Activated CD4-positive, alpha-beta T cell treated with anti-CD3 and anti-CD28 coated beads, Interleukin-2, amount 50 U/mL, for 16 hours (primary cell): ENCODE measurements at places on chromosomes 1 and 21.
A peak's percentile ranks its signal among the peaks of the same experiment; 100 is the strongest.

DNA sequence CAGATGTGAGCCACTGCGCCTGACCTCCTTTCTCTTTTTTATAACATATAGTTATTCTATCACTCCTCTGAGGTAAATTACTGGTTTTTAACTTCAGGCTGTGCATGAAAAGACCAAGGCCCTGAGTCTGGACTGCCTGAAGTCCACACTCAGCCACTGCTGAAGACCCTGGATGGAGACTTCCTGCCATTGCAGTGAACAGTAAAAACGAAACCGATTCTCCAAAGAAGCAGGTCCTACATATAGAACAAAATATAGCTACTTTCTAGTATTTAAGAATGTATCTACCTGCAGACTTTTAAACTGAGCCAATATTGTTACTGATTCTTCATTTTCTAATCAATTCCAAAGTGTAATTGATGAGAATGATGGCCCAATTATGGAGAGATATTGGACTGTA, 232.8 kb downstream of the CHRM3 start:
- no peak for DNase-seq

DNA sequence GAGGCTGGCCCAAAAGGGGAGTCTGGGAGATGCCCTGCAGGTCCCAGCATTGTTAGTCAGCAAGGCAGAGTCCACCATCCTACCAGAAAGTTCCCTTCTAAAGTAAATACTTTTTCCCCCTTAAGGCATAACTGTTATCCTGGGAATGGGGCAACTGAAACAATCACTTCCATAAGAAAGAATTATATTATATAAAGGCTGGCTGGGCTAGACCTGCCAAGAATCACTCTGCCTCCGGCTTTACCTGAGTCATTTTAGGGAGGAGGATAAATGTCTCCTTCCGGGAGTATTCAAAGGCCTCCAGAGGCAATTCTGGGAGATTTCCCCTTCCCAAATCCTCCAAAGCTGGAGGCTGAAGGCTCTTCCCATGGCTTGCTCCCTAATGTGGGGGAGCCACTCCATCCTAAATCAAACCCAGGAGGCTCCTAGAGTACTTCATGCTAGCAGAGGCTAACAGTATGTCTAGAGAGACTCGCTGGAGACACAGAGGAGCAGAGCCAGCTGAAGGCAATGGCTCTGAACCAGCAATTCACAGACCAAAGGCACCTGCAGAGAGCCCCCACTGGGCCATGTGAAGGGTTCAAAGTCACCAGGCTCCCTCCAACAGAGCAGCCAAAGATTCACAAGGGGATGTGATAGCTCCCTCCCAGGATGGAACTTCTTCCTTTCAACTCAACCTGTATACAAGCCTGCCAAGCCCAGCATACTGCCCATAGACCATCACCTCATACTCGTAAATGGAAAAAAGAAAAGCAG, 116.0 kb downstream of the ASTN1 start:
- no peak for DNase-seq

DNA sequence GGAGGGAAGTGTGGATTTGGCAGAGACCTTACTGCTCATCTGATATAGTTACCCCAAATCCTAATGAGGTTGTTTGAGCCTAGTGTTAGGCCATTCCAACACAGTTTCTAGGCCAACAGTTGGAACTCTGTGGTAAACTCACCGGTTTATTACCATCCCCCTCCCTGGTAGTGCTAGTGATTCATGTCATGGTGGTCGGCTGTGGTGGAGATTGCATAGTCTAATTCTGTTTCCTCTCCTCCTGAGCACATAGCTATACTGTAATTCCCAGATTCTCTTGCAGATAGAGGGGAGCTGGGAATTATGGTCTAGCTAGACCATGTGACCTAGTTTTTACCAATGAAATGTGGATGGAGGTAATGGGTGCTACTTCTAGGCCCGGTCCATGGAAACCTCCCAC, 123.7 kb upstream of the KIF26B start:
- DNase-seq: no peak

GRCh38 chr1:56630786-56631185, 14.3 kb upstream of the PRKAA2 start:
- no peak for DNase-seq

DNA sequence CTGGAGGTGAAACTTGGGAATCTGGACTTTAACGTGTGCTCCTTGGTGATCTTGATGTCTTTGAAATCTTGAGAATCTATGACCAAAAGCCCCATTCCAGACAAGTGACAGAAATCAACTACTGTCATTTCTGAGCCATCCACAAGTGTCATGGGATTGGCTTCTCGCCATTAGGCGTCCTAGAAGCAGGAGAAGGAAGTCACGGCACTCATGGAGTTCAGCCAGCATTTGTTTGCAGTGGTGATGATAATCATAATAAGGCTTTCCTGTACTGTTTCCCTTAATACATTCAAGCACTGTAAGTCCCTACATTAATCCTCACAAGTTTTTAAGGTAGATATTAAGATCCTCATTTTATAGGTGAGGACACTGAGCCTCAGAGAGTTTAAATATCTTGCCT, 11.9 kb downstream of the F5 start:
- no peak for DNase-seq

GRCh38 chr1:154324669-154325582, at the start of gene ATP8B2:
ATP8B2 (plus strand) TSS chr1:154325525; CDS start chr1:154328142, 2,617 bp downstream.
- peak; percentile 88 for DNase-seq

- DNase-seq: no peak
Measured at GRCh38 chr1:99603699-99604560, 42.0 kb upstream of the PALMD start.

- no peak for DNase-seq
Measured at GRCh38 chr1:105102371-105102770, 1352.7 kb downstream of the AMY1C start.

GRCh38 chr21:31752967-31753366, 21.0 kb upstream of the SCAF4 start:
- no peak for DNase-seq

- no peak for DNase-seq
Measured at GRCh38 chr1:231665726-231666125, 39.1 kb downstream of the DISC1 start.

GRCh38 chr1:116682641-116683221, 15.2 kb upstream of the IGSF3 start:
- DNase-seq: no peak

- DNase-seq: no peak
Measured at GRCh38 chr1:182802006-182802803, 12.6 kb downstream of the NPL start.

GRCh38 chr1:15245593-15246360, 1.2 kb upstream of the FHAD1 start:
- DNase-seq: no peak

DNA sequence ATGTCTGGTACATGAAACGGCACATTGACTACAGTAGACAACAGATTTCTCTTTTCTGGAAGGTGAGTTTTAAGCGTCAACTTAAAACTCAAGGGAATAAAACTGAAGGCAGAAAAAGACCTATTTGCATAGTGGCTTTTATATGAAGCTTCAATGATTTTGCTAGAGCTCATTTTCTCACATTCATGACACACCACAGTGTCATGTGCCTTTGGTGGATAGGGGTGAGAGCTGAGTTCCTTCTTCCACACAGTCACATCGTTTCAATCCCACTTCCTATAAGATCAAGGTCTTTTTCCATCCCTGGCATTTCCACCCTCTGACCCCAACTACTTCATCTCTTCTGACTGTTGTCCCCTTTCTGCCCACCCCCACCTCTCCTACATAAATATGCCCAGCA, 31.0 kb downstream of the IL12RB2 start:
- peak; percentile 35 for DNase-seq

GRCh38 chr1:229597877-229598276, 28.0 kb downstream of the TAF5L start:
- DNase-seq: no peak

DNA sequence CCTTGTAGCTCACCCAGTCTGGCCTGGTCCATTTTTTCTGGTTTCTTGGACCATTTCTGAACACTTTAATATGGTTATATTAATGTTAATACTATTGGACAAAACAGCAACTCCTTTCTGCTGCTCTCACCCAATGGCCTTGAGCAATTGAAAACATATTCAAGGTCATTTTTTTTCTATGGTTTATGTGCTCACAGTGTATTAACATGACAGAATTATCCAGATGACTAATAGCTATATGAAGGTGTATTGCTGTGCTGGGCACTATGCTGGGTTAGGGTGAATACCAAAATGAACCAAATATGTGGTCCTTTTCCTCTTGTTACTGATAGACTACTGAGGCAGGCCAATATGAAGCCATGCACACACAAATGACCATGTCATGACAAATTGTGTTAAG, 591.6 kb upstream of the PLXNA2 start:
- no peak for DNase-seq

DNA sequence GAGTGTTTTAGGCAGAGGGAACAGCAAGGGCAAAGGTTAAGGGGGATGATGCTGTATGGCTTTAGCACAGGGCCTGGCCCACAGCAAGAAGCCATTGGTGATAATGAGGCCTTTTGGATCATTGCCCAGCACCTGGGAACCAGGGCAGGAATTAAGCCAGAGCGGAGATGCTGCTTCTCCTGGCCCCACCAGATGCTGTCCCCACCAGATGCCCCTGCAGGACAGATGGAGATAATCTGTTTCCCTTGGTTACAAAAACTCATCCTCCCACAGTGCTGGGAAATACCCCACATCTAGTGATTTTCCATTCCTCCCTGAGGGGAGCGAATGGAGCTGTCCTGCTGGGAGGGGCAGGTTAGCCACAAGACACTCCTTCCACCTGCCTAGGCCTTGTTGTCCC, 18.8 kb downstream of the OPRD1 start:
- DNase-seq: no peak

GRCh38 chr21:31484219-31484618, 140.2 kb upstream of the TIAM1 start:
- no peak for DNase-seq

DNA sequence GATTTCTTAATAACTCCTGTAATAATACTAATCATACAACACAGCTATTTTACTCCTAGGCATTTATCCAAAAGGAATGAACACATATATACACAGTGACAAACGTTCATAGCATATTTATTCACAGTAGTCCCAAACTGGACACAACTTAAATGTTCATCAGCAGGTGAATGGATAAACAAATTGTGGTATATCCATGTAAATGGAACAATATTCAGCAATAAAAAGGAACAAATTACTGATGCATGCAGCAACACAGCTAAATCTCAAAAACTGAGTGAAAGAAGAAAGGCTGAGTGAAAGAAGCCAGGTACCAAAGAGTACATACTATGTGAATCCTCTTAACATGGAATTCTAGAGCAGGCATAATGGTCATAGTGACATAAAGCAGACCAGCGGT, 242.7 kb upstream of the USP24 start:
- no peak for DNase-seq

- no peak for DNase-seq
Measured at GRCh38 chr1:87942165-87942564, 613.5 kb downstream of the LMO4 start.

DNA sequence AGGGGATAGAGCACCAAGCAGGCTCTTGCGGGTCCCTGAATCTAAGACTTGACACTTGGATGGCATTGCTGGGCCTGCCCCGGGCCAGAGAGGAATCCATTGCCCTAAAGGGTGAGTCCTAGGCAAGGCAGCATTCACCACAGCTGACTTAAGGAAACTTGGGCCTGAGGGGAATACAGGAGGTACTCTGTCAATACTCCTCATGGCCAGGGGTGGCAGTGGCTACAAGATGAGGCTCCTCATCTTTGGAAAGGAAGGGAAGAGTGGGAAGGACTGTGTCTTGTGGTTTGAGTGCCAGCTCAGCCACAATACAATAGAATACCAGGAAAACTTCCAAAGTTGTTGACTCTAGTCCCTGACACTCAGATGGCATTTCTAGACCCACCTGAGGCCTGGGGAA, 5.1 kb downstream of the KRTAP22-1 start:
- no peak for DNase-seq

- DNase-seq: no peak
Measured at GRCh38 chr21:45142469-45143308, 68.3 kb downstream of the ADARB1 start.

DNA sequence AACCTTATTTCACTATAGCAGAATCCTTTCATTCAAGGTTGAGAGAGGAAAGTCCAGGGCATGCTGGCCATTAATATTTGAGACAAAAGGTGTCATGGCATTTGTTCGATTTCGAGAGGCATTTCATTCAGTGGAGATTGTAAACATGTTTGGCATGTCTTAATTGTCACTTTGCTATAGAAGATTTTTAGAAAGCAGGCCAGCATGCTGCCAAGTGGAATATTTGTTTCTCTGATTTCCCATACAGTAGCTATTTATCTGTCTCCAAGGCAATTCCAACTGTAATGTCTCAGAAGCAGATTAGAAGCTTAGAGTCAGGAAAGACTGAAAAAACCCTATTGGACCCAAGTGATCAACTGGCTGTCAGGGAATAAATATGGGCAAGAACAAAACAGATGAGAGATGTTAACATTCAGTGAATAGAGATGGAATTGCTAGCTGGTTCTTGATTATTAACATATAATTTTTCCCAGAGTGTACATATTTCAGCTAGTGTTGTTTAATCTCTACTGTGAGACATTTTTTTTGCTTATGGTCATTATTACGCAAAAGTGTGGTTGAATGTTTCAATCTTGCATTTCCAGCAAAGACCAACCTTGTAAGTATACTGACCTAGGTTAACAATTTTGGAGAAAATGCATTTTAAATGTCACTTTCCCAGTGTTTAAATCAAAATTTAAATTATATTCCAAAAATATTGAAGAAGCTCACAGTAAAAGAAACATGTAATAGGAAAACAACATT, 174.6 kb downstream of the KCNK2 start:
- DNase-seq: no peak

DNA sequence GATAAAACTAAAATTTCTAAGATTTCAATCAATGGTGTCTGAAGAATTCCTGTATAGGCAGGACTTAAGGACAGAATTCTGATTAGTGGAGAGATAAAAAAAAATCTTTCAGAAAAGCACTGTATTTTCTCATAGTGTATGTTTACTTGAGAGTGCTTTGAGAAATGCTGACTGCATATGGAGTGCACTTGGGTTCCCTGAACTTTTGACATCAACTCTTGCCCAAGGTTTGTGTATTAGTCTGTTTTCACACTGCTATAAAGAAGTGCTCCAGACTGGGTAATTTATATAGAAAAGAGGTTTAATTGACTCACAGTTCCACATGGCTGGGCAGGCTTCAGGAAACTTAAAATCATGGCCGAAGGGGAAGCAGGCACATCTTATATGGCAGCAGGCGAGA, 275.0 kb downstream of the LRRC40 start:
- no peak for DNase-seq

DNA sequence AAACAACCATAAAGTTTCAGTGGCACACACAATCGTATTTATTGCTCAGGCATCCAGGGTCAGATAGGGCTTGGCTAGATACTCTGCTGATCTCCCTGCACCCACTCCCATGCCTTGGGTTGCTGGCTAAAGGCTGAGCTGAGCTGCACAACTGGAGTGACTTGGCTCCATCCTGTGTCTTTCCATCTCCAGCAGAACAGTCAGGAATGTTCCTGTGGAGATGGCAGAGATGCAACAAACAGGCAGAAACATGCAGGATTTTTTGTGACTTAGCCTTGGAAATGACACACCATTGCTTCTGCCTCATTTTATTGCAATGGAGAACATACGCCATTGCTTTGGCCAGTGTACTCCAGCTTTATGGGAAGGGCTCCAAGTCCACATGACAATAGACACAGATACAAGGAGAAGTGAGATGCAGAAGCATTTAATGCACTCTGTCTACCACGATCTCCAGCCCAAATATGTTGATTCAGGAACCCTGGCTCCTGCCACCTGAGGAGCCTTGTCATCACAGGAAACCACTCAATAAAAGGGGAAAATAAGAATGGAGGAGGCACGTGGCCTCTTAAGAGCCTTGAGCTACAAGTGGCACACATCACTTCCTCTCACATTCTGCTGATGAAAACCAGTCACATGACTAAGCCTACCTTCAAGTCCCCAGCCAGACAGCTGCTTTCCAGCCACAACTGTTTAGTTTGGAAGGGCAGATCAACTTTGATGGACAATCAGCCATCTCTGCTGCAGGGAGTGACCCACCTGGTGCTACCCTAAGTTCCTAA, 10.1 kb upstream of the GUCA2B start:
- no peak for DNase-seq
